ENCODE measurements at places on chromosomes 5 and 9.

DNA sequence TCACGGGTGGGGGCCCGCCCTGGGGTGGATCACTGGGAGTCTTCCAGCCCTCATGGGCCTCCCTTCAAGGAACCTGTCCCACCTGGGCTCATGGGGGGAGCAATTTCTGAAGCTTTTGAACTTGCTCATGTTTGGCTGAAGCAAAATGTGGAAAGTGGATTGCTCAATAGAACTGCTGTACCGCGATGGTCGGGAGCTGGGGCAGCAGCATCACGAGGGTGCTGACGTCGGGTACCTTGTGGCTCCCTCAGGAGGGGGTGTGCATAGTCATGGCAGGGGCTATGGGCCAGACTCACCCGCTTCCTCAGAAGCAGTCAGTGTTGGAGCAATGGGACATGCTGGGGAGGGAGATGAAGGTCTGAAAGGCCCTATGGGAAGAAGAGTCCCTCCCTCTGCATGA, 57.9 kb downstream of the PRRT1B start:
- DNase-seq, result no peak
- H3K4me1 ChIP-seq, result no peaks in the 10 kb centered on the region
- H3K27me3 ChIP-seq, result no peaks in the 10 kb centered on the region

GRCh38 chr5:65086234-65086890, 317.6 kb downstream of the CWC27 start:
- H3K27me3 ChIP-seq, result peaks cover 7% of the 10 kb centered on the region
- no peaks in the 10 kb centered on the region for H3K36me3 ChIP-seq
- no peak overlapping the region for H3K27ac ChIP-seq
- no peak overlapping the region for H3K4me3 ChIP-seq
- no peak for DNase-seq

DNA sequence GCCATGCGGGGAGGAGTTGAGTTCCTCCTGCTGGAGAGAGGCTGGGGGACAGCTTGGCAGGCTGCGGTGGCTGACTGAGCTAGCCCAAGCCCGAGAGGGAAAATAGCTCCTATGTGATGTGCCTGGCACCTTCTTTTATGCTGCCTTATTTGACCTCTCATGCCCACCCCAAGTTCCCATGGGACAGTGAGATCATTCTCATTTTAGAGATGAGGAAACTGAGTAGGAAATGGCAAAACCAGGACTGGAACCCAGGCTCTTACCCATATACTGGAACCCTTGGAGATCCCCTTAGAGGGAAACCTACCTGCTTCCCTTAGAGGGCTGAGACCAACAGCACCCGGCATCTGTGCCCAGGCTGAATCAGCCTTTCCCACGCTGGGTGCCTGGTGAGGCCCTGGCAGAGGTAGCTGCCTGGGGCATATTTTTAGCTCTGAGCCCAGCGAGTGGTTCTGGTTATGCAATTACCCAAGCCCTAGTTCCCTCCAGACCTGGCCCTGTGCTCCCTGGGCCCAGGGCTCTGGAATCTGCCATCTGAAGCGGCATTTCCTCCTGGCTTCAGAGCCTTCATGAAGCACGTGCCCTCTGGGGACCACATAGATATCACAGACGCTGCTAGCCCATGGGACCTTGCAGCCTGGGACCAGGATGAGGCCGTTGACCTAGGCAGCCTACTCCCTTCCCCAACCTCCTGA, 23.6 kb downstream of the COL27A1 start:
- H3K27me3 ChIP-seq, result peaks cover 20% of the 10 kb centered on the region
- no peak for DNase-seq
- H3K4me1 ChIP-seq, result no peaks in the 10 kb centered on the region
- H3K4me3 ChIP-seq, result no peak overlapping the region
- H3K36me3 ChIP-seq, result no peaks in the 10 kb centered on the region
- no peak overlapping the region for H3K27ac ChIP-seq

DNA sequence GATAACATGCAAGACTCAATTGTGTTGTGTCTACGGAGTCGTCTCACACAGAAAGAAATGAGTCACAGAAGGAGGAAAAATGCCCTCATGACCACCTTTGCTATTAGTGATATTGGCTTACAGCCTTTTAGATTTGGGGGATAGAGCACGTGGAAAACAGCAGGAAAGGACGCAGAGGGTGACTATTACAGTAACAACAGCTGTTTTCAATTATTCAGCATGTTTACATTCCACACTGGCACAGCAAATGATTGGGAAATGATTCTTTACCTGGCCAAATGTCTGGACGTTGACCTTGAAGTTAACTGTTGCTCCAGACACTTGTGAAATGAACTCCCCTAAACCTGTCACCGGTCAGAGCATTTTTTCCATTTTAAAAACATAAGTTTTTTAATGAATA, 46.8 kb downstream of the APTX start:
- no peak for DNase-seq
- H3K36me3 ChIP-seq, result peaks cover 3% of the 10 kb centered on the region
- no peak overlapping the region for H3K4me3 ChIP-seq
- no peaks in the 10 kb centered on the region for H3K4me1 ChIP-seq
- H3K27me3 ChIP-seq, result no peaks in the 10 kb centered on the region
- no peak overlapping the region for H3K27ac ChIP-seq

GRCh38 chr5:83639911-83640310, 80.7 kb downstream of the HAPLN1 start:
- no peak overlapping the region for H3K27ac ChIP-seq
- no peaks in the 10 kb centered on the region for H3K4me1 ChIP-seq
- no peaks in the 10 kb centered on the region for H3K27me3 ChIP-seq
- no peak for DNase-seq
- no peaks in the 10 kb centered on the region for H3K36me3 ChIP-seq

DNA sequence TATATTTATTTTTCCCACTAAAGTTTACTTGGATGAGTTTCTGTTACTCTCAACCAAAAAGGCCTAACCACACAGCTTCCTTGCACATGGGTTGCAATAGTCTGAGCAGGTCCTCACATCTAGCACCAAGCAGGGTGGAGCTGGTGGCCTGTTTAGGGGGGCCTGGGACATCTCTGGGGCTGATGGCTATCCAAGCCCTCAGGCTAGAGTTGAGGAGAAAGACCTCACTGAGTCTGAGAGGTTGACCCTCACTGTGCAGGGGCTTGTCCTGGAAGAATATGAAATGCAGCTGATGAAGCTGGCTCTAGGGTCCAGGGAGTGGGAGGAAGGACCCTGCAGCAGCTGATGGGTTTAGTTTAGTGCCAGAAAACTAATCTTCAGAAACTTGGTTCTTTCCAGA, 217.1 kb upstream of the MVB12B start:
- no peaks in the 10 kb centered on the region for H3K36me3 ChIP-seq
- DNase-seq, result no peak
- H3K4me1 ChIP-seq, result no peaks in the 10 kb centered on the region
- H3K27me3 ChIP-seq, result peaks cover 37% of the 10 kb centered on the region
- H3K4me3 ChIP-seq, result no peak overlapping the region
- H3K27ac ChIP-seq, result no peak overlapping the region

DNA sequence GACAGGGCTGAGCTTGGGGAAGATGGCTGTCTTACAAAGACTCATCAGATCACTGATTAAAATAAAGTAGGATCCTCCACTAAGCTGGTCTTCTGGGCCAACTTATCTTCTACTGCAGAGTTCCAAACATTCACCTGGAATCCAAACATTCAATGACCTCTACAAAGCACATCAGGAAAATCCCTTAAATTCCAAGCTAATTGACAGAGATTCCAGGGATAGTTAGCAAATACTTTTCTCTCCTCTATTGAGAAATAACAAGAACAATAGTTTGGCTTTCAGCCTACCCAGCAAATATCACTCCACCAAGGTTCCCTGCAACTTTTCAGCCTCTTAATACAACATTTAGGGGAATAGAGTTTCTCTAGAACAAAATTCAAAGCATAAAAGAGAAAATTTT, 140.6 kb upstream of the LIFR start:
- H3K4me1 ChIP-seq, result no peaks in the 10 kb centered on the region
- DNase-seq, result no peak
- no peak overlapping the region for H3K27ac ChIP-seq
- H3K27me3 ChIP-seq, result peaks cover 8% of the 10 kb centered on the region
- no peaks in the 10 kb centered on the region for H3K36me3 ChIP-seq

DNA sequence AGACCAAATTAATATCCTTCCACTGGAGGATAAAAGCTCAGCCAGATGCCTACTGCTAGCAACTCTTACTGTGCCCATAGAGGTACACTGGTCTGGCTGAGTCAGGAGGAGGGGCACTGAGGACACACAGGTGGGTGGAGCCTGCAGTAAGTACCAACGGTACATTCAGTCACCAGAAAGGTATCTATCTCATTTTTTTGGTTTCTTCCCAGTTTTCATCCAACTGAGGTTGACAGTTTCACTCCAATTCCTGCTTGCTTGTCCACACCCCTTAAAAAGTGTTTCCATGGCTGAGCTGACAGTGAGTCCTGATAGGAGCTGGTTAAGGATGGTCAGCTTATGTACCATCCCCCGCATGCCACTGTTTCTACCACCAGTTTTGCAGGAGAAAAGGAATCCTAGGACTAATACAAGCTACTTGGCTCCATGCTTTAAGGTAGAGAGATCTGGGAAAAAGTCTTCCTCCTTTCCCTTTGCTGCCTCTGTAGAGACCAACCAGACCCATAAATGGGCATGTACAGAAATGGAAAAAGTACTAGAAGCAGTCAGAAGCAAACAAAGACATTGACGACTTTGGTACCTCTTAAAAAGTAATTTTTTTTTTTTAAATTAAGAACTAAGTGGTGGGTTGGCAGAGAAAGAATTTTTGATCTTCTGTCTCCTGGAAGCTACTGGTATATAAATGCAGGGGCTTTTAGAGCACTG, 3.2 kb downstream of the ELL2 start:
- no peak overlapping the region for H3K27ac ChIP-seq
- H3K4me1 ChIP-seq, result peaks cover 31% of the 10 kb centered on the region
- no peaks in the 10 kb centered on the region for H3K36me3 ChIP-seq
- H3K4me3 ChIP-seq, result no peak overlapping the region
- DNase-seq, result no peak
- H3K27me3 ChIP-seq, result peaks cover 20% of the 10 kb centered on the region

- no peak for DNase-seq
- H3K4me1 ChIP-seq, result peaks cover 6% of the 10 kb centered on the region
- no peaks in the 10 kb centered on the region for H3K27me3 ChIP-seq
- no peak overlapping the region for H3K4me3 ChIP-seq
These were observed 11.1 kb downstream of the WDR5 start for GRCh38 chr9:134146774-134147493.

DNA sequence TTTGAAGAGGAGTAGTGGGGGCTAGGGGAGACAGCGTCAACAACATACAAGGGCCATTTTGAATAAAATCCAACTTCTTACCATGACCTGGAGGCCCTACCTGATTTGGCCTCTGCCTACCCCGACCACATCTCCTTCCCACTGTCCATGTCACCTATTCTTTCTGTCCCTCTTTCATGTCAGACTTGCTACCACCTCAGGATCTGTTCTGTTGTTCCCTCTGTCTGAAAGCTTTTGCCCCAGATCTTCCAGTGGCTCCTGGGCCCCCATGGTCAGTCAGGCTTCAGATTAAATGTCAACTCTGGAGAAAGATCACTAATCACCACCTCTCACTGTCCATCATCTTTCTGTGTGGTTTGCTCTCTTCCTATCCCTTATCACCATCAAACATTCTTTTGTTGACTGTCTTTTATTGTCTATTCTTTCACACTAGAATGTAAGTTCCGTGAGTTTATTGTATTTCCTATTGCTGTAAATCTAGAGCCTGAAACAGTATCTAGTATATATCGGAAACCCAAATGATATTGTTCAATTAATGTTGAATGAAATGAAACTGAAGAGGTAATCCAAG, 31.2 kb upstream of the APC start:
- peak overlapping the region; percentile 85 for H3K27ac ChIP-seq
- peak overlapping the region; percentile 82 for H3K4me3 ChIP-seq
- peaks cover 8% of the 10 kb centered on the region for H3K36me3 ChIP-seq
- peaks cover 4% of the 10 kb centered on the region for H3K27me3 ChIP-seq
- H3K4me1 ChIP-seq, result peaks cover 44% of the 10 kb centered on the region

Measured in activated naive CD4-positive, alpha-beta T cell treated with anti-CD3 and anti-CD28 coated beads, Interleukin-2, amount 10 ng/mL, durations not matched to agents 7 days and 5 days (primary cell).